Inflammatory macrophage treated with lipopolysaccharide for 1 hour (primary cell): ENCODE measurements at places on chromosomes 4 and X.

DNA sequence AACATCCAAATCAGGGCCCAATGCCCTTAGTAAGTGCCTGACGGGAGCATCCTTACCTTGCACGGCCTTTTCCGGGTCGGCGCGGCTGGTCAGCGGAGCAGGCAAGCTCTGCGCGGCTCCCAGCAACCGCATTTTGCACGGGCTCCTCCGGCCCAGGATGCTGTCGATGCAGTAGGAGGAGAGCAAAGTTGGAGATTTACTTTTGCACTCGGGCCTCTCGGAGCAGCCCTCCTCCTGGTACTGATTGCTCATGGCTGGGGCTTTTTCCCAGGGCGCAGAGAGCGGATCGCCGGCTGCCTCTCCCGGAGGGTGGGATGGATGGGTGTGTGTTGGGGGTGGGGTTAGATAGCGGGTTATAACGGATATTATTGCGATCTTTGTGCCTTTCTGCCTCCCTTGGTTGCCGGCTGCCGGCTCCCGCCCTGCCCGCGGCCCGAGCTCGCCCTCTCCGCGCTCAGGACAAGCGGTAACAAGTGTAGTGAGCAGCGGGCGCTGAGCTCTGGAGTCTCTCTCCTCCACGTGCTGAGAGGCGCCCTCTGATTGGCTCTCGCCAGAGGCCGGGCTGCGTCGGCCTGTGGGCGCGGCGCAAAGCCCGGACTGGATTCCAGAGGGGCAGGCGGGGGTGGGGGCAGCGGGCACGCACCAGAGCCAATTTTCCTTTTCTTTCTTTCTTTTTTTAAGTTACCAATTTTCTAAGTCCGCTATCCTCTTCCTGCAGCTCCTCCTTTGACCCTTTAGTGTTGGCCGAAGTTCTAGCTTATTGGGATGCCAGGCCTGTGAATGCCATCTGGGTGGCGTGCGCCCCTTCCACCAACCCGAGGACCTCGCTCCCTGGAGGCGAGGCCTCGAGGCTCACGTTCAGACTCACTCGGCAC lies at the start of gene ARX:
TSS of gene ARX (minus strand) at position 480 of the 875 bp plus-strand sequence. CDS start at position 252, 228 bp downstream.
- no peak for DNase-seq

DNA sequence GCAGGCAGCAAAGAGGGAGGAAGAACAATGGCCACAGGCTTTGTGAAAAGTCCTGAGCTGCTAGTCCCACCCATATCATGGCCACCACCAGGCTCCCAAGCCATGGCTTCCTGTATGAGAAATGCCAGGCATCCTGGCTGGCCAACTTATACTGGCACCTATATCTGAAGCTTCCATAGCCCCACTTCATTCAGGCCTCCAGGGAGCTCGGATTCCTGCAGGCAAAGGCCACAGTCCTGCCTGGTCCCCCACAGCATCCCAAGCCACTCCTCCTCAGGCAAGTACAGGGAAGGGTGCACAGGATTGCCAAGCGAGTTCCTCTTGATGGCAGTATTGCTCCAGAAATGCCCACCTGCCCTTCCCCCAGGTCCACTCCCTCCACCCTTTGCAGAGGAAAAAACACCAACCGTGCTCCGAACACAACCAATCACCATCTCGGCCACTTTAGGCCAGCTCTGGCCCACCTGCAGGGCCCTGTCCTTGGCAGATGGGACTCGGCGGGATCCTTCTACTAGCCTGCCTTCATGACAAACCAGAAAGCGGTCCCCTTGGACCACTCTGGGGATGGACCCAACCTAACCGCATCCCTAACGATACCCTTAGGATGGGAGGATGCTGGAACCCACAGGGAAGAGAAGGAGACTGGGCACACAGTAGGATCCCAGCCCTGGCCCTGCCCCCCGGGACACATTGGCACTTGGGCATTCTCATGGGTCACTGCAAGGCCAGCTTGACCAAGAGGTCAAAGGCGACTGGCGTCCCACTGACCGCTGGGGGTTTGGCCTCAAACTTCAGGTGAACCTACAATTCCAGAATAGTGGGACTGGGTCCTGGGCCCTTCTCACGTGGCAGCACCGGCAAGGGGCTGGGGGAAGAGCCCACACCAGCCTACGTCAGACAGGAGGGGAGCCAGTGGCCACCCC lies 220.4 kb upstream of the AGTR2 start:
- no peak for DNase-seq

- no peak for DNase-seq
These were observed 166.0 kb downstream of the FHIP1A start for GRCh38 chr4:151574968-151575367.

DNA sequence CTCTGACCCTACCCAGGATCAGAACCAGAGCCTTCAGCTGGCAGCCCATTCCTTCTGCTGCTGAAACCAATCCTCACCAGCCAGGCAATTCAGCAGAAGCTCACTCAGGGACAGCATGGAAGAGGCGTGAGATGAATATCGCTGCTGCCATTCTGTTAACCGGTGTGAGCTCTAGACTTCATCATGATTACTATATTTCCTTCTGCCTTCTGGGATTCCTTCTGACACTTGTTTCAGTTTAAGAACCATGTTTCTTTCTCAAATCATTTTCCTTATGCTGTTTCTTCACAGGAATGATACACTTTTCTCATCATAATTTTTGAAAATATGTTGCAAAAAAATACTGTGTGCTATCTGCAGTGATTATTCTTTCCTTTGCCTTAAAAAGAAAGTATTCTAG lies 473.4 kb upstream of the FTHL17 start:
- no peak for DNase-seq

GRCh38 chrX:55593756-55594257 lies 29.4 kb upstream of the FOXR2 start:
- DNase-seq: no peak

GRCh38 chr4:40190019-40190418 lies 6.8 kb upstream of the RHOH start:
- no peak for DNase-seq

GRCh38 chr4:10656988-10657387 lies 27.6 kb downstream of the CLNK start:
- no peak for DNase-seq

GRCh38 chrX:140572724-140573123 lies 67.9 kb upstream of the SOX3 start:
- peak; percentile 37 for DNase-seq

DNA sequence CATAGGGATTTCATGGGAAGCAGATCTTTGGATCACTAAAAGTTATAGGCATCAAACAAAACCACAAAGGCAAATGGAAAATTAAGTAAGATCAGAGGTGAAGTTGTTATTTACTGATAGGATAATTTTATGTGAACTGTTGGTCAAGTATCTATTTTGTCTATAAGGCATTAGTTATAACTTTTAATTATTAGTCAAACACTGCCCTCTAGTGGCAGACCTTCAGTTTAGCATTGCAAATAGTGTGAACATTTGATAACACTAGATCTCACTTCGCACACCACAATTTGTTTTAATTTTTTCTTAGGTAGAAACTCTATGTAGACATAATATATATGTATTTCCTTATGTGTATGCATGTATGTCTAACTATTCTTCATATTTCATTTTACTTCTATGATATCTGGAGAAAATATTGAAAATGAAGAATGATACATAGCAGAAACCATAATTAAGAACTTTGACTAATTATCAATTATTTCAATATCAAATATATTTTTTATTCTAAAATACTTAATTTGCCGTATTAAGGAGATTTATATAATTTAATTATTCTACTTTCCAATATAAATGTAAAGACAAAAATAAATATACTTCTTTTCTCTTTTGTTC lies 214.5 kb upstream of the TACR3 start:
- peak; percentile 27 for DNase-seq

- DNase-seq: peak; percentile 9
These were observed 25.4 kb upstream of the METAP1 start for GRCh38 chr4:98969878-98970785.

DNA sequence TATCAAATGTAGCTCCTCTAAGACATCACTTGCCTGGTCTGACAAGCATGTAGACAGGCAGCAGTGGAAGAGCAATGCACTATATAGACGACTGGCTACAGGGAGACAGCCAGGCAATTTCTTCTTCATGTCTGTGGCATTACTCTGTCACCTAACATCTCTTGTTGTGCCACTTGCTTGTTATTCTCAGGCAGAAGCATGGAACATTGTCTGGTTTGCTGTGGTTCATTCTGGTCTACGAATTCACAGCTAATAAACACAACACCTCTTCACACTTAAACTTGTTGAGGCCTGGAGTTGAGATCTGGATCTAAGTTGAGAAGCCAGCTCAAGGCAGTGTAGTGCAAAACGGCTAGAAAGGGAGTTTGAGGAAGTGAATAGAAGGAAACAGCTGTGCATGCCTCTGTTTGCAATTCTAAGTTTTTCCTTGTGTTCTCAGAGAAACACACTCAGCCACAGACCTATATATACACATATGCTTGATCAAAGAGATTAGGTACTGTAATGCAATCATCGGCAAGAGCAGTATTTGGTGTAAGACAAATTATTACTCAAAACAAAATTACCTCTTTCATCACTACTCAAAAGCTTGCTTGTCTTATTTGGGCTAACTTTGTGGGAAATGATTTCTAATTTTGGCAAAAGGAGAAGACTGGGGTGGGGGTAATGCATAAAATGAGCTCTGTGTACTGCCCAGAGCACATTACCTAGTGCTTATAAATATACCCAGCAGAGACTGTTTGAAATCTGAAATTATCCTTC lies 243.8 kb downstream of the PPP3CA start:
- DNase-seq: peak; percentile 34

- DNase-seq: no peak
These were observed 16.4 kb downstream of the FGF2 start for GRCh38 chr4:122842984-122843531.

- no peak for DNase-seq
These were observed 239.2 kb downstream of the ANTXR2 start for GRCh38 chr4:79833857-79834256.

GRCh38 chr4:40216622-40217366 lies 20.0 kb downstream of the RHOH start:
- no peak for DNase-seq

- no peak for DNase-seq
These were observed 724.8 kb upstream of the FTHL17 start for GRCh38 chrX:31796624-31797023.

DNA sequence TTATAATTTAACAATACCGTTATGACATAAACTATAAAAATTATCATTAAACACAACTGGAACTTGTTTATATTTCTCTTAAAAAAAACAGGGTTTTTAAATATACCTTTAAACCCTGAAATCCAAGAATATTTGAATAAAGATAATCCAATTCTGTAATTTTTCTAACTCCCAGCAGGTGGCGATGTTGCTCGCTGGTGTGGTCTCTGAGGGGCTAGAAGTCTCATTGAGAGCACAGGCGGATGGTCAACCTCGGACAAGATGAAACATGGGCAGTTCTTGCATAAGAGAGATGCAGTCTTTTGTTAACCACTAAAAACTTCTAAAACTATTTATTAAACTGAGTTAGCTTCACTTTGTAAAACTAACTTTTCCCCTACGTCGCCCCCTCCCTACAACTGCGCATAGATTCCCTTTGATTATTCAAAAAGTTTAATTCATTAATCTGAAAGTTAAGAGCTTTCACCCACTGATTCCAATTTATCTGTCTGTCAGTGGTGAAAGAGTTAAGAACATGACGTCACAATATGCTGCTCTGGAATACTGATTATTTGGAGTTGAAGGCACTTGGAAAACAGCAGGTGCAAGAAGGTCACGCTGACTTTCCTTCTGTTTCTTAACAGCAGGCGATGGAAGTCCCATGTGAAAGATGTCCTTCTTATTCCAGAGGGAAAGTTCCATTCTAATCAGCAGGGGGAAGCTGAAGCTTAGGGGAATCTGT lies 29.5 kb downstream of the DMP1 start:
- DNase-seq: peak; percentile 15

DNA sequence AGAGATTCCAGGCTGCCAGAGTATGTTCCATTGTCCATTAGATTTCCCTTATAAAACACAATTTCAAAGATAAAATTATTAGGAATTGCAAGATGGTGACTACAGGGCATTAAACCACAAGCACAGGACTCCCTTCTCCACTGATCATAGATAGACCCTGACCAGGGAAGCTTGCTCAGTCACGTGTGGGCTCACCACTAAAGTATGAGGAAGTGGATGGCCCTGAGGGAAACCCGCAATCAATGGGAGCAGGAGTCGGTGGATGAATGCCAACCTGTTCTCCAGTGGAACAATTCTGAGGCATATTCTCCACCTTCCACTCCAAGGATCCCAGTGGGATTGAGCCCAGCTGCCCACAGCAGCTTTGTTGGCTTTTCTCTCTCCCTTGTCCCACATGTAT lies 515.7 kb downstream of the BCOR start:
- peak; percentile 20 for DNase-seq

DNA sequence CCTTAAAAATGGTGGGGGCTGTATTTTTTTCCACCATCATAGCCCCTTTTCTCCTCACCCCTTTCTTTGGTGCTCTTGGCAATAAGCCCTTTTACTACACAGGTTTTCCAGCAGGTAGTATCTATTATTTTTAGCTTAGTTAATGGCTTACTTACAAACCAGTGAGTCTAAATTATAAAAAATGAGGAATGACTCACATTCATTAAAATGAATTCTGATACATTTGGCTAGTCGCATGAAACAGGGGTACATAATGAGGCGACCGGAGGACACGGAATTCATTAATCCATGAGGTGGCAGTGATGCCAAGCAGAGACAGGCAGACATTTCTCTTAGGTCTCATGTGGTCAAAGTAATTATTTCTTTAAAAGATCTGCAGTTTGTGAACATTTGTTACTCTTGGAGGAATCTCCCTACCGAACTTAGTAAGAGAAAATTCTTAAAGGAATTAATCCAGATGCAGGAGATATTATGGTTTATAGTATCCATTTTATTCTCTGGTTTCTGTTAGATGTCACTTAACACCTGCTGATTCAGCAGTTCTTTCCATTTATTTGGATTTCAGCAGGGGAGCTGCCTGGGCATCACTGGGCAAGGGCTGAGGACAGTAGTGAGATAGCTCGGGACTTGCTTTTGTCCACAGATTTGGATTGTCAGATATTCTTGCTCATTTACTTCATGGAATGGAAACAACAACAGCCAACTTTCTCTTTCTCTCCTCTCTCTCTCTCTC lies 575.0 kb upstream of the NR3C2 start:
- no peak for DNase-seq

DNA sequence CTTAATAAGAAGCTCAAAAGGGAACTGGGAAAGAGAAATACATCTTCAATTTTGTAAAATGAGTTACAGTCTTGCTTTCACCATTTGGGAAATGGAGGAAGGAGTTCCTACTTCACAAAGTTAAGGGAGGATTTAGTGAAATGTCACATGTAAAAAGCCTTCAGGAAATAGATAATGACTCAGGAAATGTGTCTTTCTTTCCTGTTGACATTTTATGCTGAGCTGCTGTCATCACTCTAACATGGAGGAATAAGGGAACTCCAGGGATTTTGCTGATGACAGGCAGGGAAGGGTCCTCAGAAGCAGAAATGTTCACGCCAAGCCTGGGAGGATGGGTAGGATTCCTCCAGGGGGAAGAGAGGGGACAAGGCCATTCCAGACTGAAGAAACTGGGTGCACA lies 251.1 kb downstream of the USP46 start:
- no peak for DNase-seq
